ENCODE measurements at places on chromosomes 2 and 18. TPM values are rescaled to one million over a fixed set of nuclear protein-coding genes. Genes with fewer than 3 reads are reported as not detected.

RAD51AP2 gene
- total RNA-seq = not detected

GNLY gene
- total RNA-seq = 17.2 TPM

SCYGR4 gene
- not detected for total RNA-seq

XRCC5 gene
- total RNA-seq = 235 TPM

CNDP1 gene
- total RNA-seq = not detected

POTEJ gene
- not detected for total RNA-seq

CFAP221 gene
- not detected for total RNA-seq

ARHGAP28 gene
- not detected for total RNA-seq

RIF1 gene
- 73.3 TPM for total RNA-seq

DNA sequence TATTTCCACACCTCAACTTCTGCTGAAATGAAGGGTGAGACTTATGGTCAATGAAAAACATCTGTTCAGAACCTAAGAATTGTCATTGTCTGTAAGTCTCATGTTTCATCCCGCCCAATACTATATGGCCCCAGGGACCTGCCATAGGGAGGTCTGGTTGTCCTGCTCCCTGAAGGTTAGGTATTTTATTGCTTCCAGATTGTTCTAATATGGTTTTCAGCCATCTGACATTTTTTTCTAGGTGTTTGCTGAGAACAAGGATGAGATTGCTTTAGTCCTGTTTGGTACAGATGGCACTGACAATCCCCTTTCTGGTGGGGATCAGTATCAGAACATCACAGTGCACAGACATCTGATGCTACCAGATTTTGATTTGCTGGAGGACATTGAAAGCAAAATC is 7.3 kb downstream of the XRCC5 start:
- DNase-seq = no peak

DNA sequence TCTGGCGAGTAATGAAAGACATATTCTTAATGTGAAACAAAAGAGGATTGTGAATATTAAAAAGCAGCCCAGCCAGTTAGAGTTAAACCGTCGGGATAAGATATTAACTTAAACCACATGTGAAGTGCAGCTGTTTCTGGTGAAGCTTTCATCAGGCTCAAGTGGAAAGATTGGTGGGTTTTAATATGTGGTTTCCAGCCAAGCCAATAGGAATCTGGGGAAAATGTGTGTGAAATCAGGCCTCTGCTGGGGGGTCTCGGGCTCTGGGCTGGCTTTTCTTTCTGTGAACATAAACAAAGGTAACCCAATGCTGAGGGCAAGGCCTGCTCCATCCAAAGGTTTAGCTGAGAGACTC is 279.6 kb downstream of the SLC4A3 start:
- DNase-seq = no peak

- DNase-seq = no peak
Observed at GRCh38 chr2:214393796-214394195, 17.1 kb upstream of the VWC2L start.

GRCh38 chr18:65788373-65788772 is 37.6 kb downstream of the CDH7 start:
- DNase-seq = no peak

DNA sequence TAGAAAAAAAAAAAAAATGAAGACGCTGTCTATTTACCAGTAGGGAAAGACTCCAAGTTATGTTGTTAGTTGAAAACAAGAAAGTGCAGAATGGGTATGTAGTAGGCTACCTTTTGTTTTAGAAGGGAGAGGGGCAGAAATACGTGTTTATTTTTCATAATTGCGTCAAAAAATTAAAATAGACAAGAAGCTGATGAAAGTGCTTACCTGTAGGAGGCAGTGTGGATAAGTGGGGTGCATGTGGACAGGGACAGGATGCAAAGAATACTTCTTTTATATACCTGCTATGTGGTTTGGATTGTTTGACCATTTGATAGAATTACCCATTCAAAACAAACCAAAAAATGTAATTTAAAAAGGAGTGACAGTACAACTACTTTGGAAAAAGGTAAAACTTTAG is 3.0 kb upstream of the GCG start:
- no peak for DNase-seq

GRCh38 chr2:148814860-148815419 is 60.1 kb upstream of the KIF5C start:
- DNase-seq = no peak

GRCh38 chr2:104774631-104775030 is 79.3 kb upstream of the POU3F3 start:
- no peak for DNase-seq

DNA sequence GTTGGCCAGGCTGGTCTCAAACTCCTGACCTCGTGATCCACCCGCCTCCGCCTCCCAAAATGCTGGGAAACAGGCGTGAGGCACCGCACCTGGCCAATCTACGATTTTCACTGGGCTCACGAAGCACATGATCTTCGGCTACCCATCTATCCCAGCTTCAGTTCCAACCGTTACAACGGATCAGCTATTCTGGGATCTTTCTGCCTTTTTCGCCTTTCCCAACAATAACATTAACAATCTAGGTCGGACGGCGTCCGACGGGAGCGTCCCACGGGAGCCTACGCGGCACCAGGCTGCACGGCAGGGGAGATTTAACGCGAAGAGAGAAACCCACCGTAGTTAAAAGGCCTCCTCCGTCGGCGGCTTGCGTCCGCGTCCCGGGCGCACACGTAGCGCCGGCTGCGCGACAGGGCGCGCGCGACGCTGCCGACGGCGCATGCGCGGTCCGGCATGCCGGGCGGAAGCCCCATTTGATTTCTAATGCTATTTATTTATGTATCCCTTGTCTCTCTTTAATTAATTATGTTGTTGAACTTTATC is at the start of gene MSL3B:
MSL3B (minus strand) TSS at position 394 of the 540 bp plus-strand sequence.
- DNase-seq = peak; percentile 65

- DNase-seq = no peak
Observed at GRCh38 chr2:155391613-155392130, 693.2 kb downstream of the KCNJ3 start.

GRCh38 chr18:79926306-79926705 is 25.1 kb downstream of the SLC66A2 start:
- no peak for DNase-seq

All from CD4-positive, alpha-beta memory T cell (primary cell).